ENCODE measurements at places on chromosomes 13 and 19. TPM values are rescaled to one million over a fixed set of nuclear protein-coding genes. Genes with fewer than 3 reads are reported as not detected.

The LENG9 gene
- total RNA-seq: 6.8 TPM

GRCh38 chr13:46948338-46948737 lies 51.5 kb upstream of the HTR2A start:
- no peaks in the 10 kb centered on the region for H3K4me1 ChIP-seq
- no peak overlapping the region for H3K4me3 ChIP-seq
- no peak overlapping the region for H3K27ac ChIP-seq
- no peaks in the 10 kb centered on the region for H3K36me3 ChIP-seq
- no peak for DNase-seq
- H3K27me3 ChIP-seq: no peaks in the 10 kb centered on the region

DNA sequence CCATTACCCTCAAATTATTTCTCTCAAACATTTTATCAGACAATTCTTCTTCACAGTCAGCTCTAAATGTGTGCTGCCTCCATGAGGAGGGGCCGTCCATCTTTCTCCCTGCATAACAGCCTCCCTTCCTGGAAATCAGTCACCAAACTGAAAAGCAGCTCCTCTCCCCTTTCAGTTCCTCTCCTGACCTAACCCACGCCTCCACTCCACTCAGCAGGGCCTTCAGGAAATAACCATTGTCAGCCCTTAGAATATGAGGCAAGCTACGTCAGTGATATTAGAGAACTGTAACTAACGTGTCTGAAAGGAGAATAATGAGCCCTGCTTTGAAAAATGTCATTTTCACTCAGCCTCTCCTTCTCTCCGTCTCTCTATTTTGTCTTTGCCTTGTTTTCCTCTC lies 116.2 kb downstream of the OLFM4 start:
- no peaks in the 10 kb centered on the region for H3K36me3 ChIP-seq
- DNase-seq: no peak
- H3K4me1 ChIP-seq: no peaks in the 10 kb centered on the region
- H3K27ac ChIP-seq: no peak overlapping the region
- H3K27me3 ChIP-seq: no peaks in the 10 kb centered on the region

The GAMT gene
- 16.3 TPM for total RNA-seq

GRCh38 chr19:41999071-41999877 lies 5.2 kb upstream of the ATP1A3 start:
- no peak for DNase-seq
- H3K27me3 ChIP-seq: peaks cover 21% of the 10 kb centered on the region
- no peaks in the 10 kb centered on the region for H3K36me3 ChIP-seq
- H3K27ac ChIP-seq: no peak overlapping the region
